ENCODE measurements at places on chromosomes 4 and X. TPM values are rescaled to one million over a fixed set of nuclear protein-coding genes. Genes with fewer than 3 reads are reported as not detected.

The PALLD gene
- 37.9 TPM for total RNA-seq

The TRIM61 gene
- total RNA-seq: 3.7 TPM

The MAGEB3 gene
- not detected for total RNA-seq

The CDKL5 gene
- 0.23 TPM for total RNA-seq

The CASP6 gene
- total RNA-seq: 23.6 TPM

The MAGEA3 gene
- not detected for total RNA-seq

- H3K4me3 ChIP-seq: no peak overlapping the region
- no peaks in the 10 kb centered on the region for H3K27me3 ChIP-seq
- H3K36me3 ChIP-seq: peaks cover 33% of the 10 kb centered on the region
- no peaks in the 10 kb centered on the region for H3K4me1 ChIP-seq
Measured at GRCh38 chrX:40663880-40664630, 16.7 kb upstream of the CXorf38 start.

- no peaks in the 10 kb centered on the region for H3K36me3 ChIP-seq
- no peaks in the 10 kb centered on the region for H3K4me1 ChIP-seq
- peaks cover 8% of the 10 kb centered on the region for H3K27me3 ChIP-seq
- no peak overlapping the region for H3K4me3 ChIP-seq
- no peak overlapping the region for H3K27ac ChIP-seq
Measured at GRCh38 chr4:15314974-15315373, 112.9 kb upstream of the C1QTNF7 start.

DNA sequence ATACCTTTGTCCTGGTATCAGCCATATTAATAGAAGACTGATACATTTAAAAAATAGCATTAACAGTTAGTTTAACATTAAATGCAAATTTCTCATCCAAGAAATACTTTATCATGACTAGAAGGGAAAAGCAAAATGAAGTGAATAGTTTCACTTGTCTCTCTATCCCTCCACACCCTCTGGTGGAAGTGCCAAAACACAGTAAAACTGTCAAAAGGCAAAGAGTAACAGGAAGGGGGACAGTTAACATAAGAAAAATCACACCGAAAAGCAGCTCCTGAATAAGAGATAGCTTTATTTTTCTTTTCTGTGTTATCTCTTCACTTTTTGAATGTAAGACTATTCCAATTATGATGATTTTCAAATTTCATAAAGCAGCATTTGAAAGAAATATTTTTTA lies 187.2 kb downstream of the FBXW7 start:
- peaks cover 11% of the 10 kb centered on the region for H3K4me1 ChIP-seq
- peaks cover 18% of the 10 kb centered on the region for H3K36me3 ChIP-seq
- H3K27me3 ChIP-seq: no peaks in the 10 kb centered on the region
- H3K4me3 ChIP-seq: no peak overlapping the region
- H3K27ac ChIP-seq: no peak overlapping the region
- DNase-seq: peak; percentile 69

GRCh38 chrX:134547047-134547679 lies 87.2 kb downstream of the HPRT1 start:
- DNase-seq: no peak
- H3K27me3 ChIP-seq: peaks cover 1% of the 10 kb centered on the region
- peaks cover 26% of the 10 kb centered on the region for H3K4me1 ChIP-seq
- no peak overlapping the region for H3K27ac ChIP-seq
- peaks cover 9% of the 10 kb centered on the region for H3K36me3 ChIP-seq

- DNase-seq: no peak
- H3K27me3 ChIP-seq: no peaks in the 10 kb centered on the region
- H3K36me3 ChIP-seq: no peaks in the 10 kb centered on the region
- no peak overlapping the region for H3K27ac ChIP-seq
Measured at GRCh38 chrX:123222920-123223319, 38.8 kb downstream of the GRIA3 start.

GRCh38 chr4:11483046-11483445 lies 54.4 kb upstream of the HS3ST1 start:
- peaks cover 14% of the 10 kb centered on the region for H3K4me1 ChIP-seq
- peaks cover 1% of the 10 kb centered on the region for H3K27me3 ChIP-seq
- H3K36me3 ChIP-seq: no peaks in the 10 kb centered on the region
- H3K27ac ChIP-seq: no peak overlapping the region
- DNase-seq: no peak

GRCh38 chr4:98613453-98614075 lies 44.8 kb downstream of the TSPAN5 start:
- H3K27ac ChIP-seq: no peak overlapping the region
- peaks cover 39% of the 10 kb centered on the region for H3K4me1 ChIP-seq
- no peaks in the 10 kb centered on the region for H3K27me3 ChIP-seq
- DNase-seq: no peak
- H3K36me3 ChIP-seq: peaks cover 6% of the 10 kb centered on the region

DNA sequence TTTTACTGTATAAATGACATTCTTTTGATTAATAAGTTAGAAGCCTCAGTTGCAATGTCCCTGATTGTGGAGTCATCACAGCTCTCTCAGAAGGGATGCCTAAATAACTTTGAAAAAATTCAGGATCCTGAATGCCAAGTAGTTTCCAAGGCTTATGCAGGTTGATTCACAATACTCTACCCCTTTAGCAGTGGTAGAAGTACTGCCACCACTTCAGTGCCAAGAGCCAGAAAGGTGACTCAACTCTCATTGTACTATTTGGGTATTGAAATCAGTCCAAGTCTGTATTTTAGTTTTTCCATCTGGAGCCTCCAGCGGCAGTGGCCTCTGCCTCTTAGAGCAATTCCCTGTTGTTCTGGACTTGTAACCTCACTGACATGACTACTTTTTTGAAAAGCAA lies 320.1 kb upstream of the NDST4 start:
- no peaks in the 10 kb centered on the region for H3K4me1 ChIP-seq
- H3K27ac ChIP-seq: no peak overlapping the region
- no peak for DNase-seq
- H3K36me3 ChIP-seq: no peaks in the 10 kb centered on the region
- no peak overlapping the region for H3K4me3 ChIP-seq

GRCh38 chr4:137310593-137311490 lies 221.5 kb downstream of the PCDH18 start:
- no peaks in the 10 kb centered on the region for H3K27me3 ChIP-seq
- no peak overlapping the region for H3K27ac ChIP-seq
- H3K4me1 ChIP-seq: no peaks in the 10 kb centered on the region
- no peak for DNase-seq
- no peaks in the 10 kb centered on the region for H3K36me3 ChIP-seq
- H3K4me3 ChIP-seq: no peak overlapping the region

- DNase-seq: peak; percentile 71
- H3K27me3 ChIP-seq: no peaks in the 10 kb centered on the region
- H3K4me3 ChIP-seq: no peak overlapping the region
- H3K27ac ChIP-seq: no peak overlapping the region
- H3K4me1 ChIP-seq: peaks cover 20% of the 10 kb centered on the region
Measured at GRCh38 chr4:26061248-26061986, 147.4 kb downstream of the SMIM20 start.

DNA sequence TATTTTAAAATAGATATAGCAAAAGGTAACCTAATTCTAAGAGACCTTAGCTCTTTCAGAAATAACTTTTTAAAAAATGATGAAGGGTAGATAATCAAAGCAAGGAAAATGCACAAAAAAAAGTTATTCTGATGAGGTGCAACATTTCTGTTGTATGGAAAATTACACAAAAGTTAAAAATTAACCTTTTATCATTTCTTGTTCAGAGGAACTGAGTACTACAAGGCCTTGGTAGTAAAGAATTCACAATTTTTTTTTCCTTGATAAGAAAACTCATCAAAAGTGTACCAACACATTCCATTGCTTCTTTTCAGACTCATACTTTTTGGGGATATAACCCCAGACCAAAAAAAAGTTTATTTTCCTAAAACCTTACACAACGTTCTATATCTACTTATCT lies 213.0 kb downstream of the IL15 start:
- no peaks in the 10 kb centered on the region for H3K4me1 ChIP-seq
- peaks cover 5% of the 10 kb centered on the region for H3K27me3 ChIP-seq
- no peak overlapping the region for H3K27ac ChIP-seq
- no peaks in the 10 kb centered on the region for H3K36me3 ChIP-seq

- H3K27me3 ChIP-seq: no peaks in the 10 kb centered on the region
- no peak for DNase-seq
- no peak overlapping the region for H3K4me3 ChIP-seq
Measured at GRCh38 chr4:101843054-101843453, 52.5 kb downstream of the BANK1 start.

- no peaks in the 10 kb centered on the region for H3K36me3 ChIP-seq
- DNase-seq: no peak
- no peak within 1 kb of the TSS for H3K27ac ChIP-seq
- no peaks in the 10 kb centered on the region for H3K27me3 ChIP-seq
Measured at GRCh38 chr4:70591955-70592582, at the start of gene AMBN. Gene AMBN, plus strand, starts transcription at chr4:70592256. Its CDS starts 103 bp downstream, at chr4:70592359.

DNA sequence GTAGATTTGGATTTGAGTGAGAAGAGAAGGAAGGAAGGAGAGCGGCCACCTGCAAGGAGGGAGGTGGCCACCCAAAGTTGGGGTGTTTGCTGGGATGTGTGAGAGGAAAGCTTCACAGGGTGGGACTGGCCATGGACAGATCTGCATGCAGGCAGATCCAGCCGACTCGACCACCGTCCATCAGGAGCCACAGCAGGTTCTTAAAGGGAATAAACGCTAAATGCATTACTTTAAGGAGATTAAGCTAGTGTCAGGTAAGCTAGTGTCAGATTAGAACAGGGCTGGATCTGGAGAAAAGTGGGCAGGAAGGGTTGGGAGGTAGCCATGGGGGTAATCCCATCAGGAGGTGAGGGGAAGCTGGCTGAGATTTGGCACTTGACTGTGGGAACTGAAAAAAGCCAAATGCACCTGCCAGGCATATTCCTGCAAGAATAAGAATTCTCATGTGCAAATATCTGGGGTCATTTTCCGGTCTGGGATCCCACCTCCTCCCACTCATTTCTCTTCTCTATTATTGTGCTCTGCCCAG lies 79.6 kb downstream of the MGST2 start:
- DNase-seq: no peak
- H3K36me3 ChIP-seq: no peaks in the 10 kb centered on the region
- peaks cover 6% of the 10 kb centered on the region for H3K27me3 ChIP-seq
- no peak overlapping the region for H3K27ac ChIP-seq

Measured in activated CD4-positive, alpha-beta T cell treated with anti-CD3 and anti-CD28 coated beads, Interleukin-2, amount 10 ng/mL, durations not matched to agents 24 days and 14 days (primary cell).